ENCODE measurements at places on chromosomes 12 and 14.

- no peak for DNase-seq
These were observed 15.6 kb downstream of the TPH2 start for GRCh38 chr12:71954083-71954778.

GRCh38 chr12:56375598-56376434 is 13.2 kb upstream of the APOF start:
- no peak for DNase-seq

DNA sequence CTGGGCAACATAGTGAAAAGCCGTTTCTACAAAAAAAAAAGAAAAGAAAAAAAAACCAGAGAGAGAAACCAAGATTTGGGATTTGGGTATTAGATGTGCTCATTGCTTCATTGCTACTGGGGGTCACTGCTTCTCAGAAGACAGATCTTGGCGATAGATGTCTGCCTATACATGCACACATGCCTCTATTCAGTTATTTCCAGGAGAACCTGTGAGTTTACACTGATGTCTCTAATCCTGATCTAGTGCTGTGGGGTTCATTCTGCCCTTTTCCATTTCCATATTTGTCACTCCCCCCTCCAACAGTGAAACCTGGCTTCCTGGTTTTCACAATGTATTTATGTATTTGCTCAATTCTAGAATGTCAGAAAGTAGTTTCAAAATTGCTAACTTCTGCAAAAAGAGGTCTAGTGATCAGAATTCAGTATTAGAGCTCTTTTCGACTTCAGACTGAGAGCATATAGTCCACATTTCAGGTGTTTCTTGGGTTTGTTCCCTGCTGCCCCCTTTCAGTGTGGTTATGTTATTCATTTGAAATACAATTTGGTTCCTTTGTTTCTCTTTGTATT is 111.0 kb downstream of the SLC25A47 start:
- no peak for DNase-seq

DNA sequence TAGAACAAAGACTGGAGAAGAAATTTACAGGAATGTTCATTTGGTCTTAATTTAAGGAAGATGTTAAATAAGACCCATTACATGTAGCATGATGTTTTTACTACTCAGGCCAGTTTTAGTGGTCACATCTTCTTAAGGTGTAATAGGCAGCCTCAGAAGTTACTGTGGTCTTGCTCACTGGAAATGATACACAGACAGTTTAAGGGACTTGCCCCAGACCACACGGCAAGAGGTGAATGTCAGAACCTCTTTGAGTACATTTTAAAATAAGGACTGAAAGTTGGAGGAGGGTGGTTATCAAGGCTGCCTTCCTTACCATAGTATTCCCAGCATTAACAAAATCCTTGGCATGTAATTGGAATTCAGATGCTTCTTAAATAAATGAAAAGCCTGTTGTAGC is 37.9 kb downstream of the LRRK2 start:
- DNase-seq: no peak

- no peak for DNase-seq
These were observed 354.8 kb downstream of the AEBP2 start for GRCh38 chr12:19794116-19794515.

DNA sequence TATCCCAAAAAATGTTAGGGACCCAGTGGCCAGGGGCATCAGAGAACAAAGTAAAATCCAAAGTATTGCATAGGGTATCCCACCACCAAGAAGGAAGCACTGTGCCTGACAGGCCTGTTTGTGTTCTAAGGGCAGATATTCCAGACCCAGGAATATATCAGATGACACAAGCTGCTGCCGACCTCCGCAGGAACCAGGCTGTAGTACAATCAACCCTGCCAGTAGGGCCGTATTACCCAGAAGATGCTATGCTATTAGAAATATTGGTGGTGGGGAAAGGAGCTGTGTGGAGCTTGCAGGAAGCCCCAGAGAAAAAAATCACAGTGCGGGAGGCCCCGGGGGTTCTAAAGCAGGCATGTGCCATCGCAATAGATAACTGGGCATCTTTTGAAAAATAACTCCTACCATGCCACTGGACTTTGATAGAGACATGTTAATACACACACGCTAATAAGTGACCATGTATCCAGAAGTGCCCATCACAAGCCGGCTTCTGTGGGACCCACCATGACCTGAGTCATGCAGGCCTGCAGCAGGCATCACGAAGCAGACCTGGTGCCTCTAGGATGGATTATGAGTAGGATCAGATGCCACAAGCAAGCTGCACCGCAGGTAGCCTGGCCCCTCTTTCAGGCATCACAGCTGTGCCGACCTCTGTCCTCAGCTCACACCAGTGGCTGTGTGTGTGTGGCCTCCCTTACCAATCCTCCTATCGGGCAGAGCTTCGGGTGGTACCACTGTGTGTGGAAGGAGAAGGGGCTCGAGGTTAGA is 242.7 kb downstream of the BCL11B start:
- no peak for DNase-seq

GRCh38 chr14:73973497-73973896 is 23.4 kb downstream of the COQ6 start:
- no peak for DNase-seq

GRCh38 chr12:55995366-55995765 is 1.7 kb upstream of the SUOX start:
- DNase-seq: no peak

GRCh38 chr14:73221945-73222344 is 15.4 kb upstream of the PAPLN start:
- no peak for DNase-seq

DNA sequence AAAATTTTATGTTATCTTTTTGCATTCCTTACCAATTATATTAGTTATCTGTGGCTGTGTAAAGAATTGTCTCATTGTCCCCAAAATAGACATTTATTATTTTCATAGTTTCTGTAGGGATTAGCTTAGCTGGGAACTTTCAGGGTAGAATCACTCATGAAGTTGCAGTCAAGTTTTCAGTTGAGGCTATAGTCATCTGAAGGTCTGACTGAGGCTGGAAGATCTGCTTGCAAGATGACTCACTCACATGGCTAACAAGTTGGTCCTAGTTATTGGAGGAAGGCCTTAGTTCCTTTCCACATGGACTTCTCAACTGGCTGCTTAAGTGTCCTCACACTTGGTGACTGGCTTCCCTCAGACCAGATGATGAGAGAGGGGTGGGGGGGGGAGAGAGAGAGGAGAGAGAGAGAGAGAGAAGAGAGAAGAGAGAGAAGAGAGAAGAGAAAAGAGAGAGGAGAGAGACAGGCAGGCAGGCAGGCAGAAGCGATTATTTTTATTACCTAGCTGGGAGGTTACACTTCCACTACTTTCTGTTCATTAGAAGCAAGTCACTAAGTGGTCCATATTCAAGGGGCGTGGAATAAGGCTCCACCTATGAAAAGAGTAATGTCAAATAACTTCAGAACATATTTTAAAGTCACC is 6.4 kb downstream of the AP5M1 start:
- DNase-seq: no peak

DNA sequence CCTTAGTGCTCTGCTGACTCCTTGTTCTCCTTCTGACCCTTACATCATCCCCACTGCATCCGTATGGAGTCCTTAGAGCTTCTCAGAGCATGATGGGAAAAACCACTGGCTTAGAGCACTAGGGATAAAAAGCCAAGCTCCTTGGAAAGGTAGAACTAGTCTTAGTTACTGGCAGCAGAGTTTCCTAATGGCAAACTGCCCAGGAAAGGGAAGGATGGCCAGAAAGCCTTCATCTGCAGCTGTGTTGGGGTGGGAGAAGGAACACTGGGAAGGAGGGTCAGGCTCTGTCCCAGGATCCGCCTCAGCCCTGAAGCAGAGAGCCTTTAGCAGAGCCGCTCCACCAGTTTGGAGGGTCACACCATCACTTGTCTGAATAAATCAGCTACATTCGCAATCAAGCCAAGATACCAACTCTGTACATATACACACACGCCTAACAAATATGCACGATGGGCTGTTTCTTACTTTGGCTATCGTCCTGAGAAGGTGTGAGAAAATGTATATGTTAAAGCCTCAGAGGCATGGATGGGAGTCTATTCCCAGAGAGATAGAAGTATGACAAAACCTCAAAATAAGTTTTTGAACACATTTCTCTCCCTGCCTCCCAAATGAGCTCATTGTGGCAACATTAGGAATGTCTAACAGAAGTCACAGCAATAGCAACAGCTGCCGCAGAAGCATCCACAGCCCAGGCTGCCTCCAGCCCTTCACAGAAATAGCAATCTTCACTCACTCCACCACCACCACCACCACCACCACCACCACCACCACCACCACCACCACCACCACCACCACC is 18.6 kb upstream of the GALNT8 start:
- DNase-seq: no peak

GRCh38 chr12:107449891-107450290 is 235.7 kb upstream of the PWP1 start:
- no peak for DNase-seq

DNA sequence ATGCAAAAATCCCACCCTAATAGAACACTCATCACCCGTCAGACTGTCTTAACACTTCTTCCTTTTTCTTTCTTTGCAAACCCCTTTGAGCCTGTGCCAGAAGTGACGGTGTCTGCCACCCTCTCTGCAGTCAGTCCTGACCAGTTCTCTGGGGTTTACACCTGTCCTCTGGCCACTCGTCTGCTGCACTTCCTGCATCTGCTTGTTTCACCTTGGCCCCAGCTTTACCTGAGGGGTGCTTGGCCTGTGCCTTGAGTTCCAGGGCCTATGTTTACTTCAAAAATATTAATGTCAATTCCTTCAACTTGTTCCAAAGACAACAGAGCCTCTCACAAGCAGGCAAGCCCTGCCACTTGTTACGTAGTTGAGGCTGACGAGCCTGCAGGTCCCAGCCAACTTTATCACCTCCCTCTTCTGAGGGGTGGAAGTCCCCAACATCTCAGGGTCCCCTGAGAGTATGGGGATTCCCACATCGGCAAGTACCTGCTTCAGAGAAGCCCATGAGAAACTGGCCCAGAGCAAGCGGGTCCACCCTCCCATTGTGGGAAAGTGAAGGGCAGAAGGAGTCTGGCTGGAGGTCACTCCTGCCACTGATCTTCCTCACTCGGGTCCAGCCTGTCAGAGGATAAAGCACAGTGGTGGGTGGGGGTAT is 205.4 kb downstream of the DAD1 start:
- no peak for DNase-seq

DNA sequence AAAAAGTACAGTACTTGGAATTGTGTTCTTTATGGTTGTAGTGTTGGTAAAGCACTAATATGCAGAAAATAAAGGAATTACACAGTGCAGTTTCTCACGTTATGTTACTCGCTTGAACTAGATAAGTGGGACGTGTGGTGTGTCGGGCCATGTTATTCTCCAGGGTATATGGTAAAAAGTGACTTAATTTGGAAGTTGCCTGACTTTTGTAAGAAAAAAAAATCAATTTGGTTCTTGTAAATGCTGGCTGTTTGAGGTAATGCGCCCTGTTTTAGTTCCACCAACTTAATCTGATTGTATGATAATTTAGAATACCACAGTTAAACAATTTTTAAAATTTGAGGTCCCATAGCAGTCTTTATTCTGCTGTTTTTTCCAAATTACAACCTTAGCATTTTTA is 4.1 kb downstream of the ARF6 start:
- DNase-seq: no peak

DNA sequence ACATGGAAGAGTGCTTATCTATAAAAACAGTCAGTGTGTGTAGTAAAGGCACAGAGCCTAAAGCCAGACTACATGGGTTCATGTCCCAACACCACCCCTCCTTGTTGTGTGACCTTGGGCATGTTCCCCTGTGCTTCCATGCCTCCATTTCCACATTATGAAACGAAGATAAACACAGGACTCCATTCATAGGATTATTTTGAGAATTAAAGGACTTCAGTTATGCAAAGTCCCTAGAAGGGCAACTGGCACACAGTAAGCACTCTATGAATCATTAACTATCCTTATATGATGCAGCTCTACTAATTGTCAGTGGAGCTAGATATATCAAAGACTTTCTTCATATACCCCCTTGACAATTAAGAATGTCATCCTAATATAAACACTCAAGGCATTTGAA is 17.8 kb downstream of the IFNG-AS1 start:
- DNase-seq: no peak

DNA sequence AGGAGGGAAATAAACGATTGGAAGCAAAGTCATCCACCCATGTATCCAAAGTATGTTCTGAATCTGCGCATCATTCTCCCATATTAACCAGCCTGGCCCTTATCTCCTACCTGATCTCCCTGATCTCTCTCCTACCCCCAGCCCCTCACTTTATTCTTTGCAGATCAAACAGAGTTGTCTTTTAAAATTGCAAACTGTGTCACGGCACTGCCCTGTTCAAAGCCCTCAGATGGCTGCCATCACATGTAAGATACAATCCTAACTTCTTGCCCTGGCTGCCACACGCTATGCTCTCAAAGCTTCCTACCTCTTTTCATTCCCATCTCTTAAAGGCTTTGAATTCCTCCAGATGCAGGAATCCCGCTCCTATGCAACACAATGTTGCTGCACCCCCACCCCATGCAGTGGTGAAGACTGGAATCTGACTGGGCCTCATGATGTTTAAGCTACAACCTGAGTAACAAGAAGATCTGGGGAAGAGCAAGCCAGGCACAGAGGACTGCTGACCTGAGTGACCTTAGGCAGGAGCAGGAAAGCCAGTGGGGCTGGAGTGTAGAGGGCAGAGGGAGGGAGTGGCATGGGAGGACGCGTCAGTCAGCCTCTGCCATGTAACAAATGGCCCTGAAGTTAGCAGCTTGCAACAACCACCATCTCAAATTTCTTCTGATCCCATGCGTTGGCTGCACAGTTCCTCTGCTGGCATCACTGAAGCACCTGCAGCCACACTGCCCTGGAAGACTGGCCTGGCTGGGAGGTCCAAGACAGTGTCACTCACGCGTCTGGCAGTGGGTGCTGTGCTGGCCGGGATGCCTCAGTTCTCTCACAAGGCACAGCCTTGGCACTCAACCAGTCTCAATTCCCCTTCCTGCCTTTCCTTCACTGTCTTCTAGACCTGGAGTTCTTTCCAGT is 382.8 kb downstream of the BCL11B start:
- no peak for DNase-seq

DNA sequence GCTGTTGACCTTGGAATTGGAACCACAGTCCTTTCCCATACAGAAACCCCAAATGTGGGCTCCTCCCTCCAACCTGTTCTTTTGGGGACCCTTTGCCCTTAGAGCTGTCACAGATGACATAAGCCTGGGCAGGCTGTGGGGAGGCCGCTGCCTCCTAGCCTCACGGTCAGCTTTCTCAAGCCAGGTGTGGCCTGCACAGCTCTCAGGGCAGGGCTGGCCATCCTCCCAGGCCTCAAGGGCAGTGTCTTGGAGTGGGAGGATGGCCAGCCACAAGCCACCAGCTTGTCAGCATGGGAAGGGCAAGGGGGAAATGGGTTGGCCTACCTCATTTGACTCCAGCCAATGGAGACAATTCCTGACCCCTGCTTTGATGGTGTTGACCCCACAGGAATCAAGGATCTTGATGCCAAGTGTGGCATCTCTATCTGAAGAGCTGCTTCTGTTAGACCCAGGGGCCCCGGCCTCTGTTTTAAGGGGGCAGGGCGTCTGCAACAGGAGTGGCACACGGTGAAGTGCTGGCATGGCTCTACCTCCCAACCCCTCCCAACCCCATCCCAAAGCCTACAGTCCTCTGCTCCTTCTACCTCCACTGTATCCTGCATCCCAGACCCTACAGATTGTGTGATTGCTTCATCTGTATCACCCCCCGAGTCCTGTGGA is 11.5 kb downstream of the CBLN3 start:
- DNase-seq: no peak

All from T-helper 1 cell (primary cell).